NCI-H2081 treated with DMSO at 0.1 percent for 48 hours (cell line): ENCODE measurements at places on chromosomes 5 and 9.

DNA sequence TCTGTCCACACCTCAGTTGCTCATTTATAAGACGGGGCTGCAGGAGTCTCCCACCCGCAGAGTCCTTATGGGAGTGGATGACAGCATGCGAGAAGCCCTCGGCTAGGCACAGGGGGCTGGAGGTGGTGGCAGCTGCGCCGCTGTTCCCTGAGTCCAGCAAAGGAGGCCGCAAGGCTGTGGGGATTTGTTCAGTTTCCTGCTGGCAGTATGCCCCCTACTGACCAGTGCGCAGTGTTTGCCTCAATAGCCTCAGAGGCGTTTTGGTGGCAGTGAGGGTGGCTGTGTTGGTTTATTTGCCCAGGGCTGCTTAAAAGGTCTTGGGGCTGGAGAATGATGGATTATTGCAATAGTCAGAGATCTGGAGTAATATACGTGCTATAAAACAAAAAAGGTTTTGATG lies 176.3 kb upstream of the OTULINL start:
- no peak for DNase-seq

DNA sequence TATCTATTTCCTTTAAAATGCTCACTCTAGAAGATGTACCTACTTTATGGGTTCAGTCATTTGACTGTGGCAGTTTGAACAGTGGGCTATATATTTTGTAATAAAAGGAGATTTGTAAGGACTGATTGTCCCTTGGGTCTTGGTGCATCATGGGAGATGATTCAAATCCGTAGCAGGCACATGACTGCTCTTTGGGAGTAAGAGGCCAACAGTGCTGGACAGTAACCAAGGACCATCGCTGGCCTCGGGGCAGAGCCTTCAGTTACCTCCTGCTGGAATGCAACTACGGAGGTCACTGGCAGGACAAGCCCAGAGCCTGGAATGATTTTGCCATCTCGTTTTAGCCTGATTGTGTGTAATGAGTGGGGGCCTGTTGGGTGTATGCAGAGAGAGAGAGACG lies 7.0 kb upstream of the MAMDC2 start:
- DNase-seq, result no peak

DNA sequence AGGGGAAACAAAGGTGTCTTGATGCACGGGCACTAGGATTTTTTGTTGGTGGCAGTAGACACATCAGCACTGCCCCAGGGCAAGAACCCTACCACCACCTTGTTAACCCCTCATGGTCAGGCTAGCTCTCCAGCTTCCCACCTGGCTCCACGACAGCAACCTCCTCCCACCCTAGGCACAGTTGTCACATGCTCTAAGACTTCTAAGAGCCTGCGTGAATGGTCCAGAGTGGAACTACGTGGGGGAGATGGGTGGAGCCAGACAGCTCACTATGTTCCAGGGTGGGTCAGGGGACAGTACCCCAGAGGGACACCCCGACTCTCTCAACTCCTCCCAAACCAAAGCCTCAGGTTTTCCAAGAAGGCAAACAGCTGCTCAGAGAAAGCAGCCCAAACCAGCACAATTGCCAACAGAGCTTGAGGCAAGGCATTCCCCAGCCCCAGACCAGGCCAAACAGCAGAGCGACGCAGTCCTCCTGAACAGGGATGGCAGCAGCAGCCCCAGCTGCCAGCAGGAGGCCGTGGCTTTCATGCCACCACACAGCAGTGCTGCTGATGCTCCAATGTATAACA lies 78.0 kb downstream of the NRG2 start:
- DNase-seq, result no peak

GRCh38 chr5:99315413-99316183 lies 386.8 kb upstream of the CHD1 start:
- DNase-seq, result no peak

DNA sequence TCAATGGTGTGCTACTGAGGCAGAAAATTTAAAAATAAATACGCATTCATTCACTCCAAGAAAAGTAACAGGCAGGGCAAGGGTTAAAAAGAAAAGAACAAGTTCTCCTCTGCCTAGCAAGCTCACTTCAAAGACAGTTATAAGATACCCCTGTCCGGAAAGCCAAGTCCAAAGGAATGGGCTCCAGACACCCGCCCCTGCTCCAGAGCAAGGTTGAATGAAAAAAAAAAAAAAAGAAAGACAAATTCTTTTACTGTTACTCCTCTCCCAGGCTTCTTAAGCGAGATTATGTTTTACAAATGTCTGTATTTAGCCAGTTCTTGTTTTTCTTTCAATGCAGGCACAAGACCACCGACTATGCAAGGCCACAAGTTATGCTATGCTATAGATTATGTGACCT lies 9.1 kb upstream of the ANXA2R start:
- DNase-seq, result no peak

- DNase-seq, result no peak
Observed at GRCh38 chr5:439181-439580, 3.8 kb upstream of the EXOC3 start.

- no peak for DNase-seq
Observed at GRCh38 chr5:81506378-81506777, 112.4 kb upstream of the ACOT12 start.
